HTR-8/SVneo (cell line): ENCODE measurements at places on chromosomes 11 and 22.
A peak's percentile ranks its signal among the peaks of the same experiment; 100 is the strongest.

- DNase-seq, result no peak
These were observed 58.4 kb upstream of the BID start for GRCh38 chr22:17832665-17833064.

- DNase-seq, result no peak
These were observed 2.3 kb downstream of the PACSIN3 start for GRCh38 chr11:47183969-47184368.

DNA sequence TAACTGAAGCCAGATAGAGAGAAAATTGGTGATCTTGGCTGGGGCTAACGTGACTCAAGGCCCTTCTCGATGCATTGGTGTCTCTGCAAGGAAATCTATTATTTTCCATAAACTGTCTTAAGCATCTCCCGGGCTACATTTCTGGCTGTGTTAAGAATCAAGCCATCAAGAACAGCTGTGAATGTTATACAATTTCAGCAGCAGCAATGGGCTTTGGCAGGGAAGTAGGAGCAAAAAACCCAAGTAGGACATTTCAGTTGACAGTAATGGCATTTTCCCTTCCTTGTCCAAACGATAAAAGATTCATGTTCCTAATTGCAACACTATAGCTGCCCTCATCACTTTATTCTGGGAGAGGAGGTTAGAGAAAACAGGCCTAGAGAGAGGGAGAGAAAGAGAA, 335.0 kb downstream of the CADM1 start:
- no peak for DNase-seq

DNA sequence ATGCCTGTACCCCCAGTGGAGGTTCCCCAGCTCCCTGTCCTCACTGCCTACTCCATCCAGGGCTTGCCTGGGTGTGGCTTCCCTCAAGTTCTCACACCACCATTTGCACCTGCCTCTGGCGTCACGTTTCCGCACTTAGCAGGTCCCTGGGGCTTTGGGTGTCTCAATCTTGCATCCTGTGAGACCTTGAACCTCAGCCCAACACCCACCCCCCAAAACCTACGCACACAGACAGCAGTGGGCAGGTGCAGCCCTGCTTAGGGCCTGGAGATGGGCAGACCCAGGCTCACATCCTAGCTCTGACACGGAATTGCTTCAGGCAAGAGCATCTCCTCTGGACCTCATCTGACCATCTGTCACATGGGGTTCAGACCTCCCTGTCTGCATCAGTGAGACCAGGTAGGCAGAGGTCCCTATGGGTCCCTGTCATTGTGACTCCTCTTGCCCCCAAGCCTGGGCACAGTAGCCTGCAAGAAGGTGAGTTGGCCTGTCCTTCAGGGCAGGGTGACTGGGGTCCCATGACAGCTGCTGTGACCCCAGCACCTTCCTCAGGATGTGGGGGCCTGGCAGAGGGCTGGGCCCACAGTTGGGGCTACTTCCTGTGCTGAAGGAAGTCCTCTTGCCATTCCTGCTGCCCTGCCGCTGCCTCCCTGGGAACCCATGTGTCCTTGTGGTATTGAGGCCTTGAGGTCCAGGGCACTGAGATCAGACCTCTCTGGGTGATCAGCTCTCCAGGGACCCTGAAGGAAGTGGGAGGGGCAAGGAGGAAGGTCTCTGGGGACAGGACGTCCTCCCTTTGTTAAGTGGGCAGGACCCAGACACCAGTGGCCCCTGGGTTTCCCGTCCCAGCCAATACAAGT, 2.0 kb downstream of the SIPA1 start:
- no peak for DNase-seq

DNA sequence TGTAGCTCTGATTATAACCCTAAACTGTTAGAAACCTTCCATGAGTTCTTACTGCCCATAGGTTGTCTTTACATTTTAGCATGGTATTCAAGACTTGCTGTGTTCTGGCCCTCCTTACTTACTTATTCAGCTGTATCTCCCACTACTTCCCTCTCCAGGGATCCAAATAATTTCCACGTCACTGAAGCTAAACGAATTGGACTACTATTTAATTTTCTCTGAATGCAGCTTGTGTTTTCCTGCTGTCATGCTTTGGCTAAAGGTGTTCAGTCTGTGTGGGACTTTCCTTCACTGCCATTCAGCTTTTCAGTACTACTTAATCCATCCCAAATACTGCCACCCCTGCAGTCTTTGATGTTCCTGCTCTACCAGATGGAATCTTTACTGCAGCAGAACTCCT, 88.3 kb downstream of the UVRAG start:
- no peak for DNase-seq

DNA sequence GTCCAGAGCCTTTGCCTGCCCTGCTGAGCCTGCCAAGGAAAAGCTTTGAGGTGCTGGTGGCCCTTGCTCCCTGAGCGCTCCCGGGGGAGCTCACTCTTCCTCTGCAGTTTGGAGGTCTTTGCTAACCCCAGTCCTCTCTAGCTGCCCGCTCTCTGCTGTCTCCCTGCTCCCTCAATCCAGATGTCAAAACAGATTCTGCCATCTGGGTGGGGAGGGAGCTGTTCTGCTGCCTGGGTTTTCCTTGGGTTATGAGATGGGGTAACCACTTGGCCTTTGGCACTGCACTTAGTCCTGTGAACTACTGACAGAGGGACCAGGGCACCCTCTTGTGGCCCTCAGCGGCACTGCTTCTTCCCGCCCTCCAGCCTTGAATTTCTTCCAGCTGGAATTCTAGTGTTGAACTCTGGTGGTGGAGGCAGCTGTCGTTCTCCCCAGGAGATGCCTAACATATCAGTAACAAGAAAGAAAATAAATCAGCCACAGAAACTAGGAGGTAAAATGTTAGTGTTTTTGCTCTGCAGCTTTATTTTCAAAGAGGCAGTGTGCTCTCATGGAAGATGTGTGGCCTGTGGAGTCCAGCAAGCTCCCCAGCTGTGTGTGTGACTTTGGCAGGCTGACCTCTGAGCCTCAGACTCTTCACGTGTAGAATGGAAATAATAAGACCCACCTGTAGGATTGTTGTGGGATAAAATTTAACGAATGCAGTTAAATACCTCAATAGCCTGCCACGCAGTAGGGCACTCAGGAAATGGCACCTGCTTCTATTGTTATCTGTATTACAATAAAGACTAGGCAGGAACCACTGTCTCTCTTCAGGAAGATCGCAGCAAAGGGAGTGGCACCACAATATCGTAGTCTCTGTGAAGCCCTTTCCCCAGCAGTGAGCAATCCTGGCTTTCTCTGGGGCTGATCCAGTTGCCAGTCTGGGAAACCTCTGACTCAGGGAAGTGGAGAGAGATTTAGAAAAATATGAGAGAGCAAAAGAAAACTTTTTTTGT, 23.4 kb downstream of the ARFGAP2 start:
- peak; percentile 81 for DNase-seq

GRCh38 chr11:353179-353873, 16.0 kb upstream of the B4GALNT4 start:
- no peak for DNase-seq

DNA sequence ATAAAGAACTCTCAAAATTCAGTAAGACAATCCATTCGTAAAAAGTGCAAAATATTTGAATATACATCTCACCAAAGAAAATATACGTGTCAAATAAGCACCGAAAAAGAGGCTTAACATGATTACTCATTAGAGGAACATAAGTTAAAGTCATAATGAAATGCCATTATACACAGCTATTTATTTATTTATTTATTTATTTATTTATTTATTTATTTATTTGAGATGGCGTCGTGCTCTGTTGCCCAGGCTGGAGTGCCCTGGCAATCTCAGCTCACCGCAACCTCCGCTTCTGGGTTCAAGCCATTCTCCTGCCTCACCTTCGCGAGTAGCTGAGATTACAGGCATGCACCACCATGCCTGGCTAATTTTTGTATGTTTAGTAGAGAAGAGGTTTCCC, 203.6 kb upstream of the UBASH3B start:
- DNase-seq, result no peak

DNA sequence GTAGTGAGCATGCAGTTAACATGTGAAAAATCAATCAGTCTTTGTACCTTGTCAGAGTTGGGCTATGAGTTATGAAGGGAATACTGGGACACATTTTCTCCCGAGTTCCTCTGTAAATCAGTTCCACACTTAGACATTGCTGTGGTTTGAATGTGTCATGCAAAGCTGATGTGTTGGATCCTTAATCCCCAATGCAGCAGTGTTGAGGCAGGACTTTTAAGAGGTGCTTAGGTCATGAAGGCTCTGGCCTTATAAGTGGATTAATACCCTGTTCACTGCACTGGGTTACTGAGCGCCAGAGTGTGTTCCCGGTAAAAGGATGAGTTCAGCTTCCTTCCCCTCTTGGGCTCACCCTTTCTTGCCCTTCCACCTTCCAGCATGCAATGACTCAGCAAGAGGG, 742.1 kb upstream of the TENM4 start:
- DNase-seq, result no peak

DNA sequence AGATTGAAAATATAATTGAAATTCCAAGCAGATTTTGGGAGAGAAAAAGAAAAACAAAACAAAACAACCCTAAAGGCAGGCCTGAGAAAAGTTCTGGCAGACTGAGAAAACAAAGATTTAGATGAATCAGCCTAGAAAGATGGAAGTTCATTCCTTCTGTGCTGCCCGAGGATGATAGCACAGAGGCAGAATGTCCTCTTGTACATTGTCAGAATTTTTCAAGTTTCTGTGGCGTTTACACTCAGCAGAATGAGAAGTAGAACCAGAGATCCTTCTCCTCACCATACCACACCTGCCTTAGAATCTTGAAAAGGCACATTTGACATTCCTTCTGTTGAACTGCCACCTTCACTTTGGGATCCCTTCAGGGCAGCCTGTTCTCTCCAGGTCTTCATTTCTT, 62.5 kb upstream of the IZUMO1R start:
- no peak for DNase-seq

GRCh38 chr22:35686298-35686697, 31.4 kb upstream of the APOL5 start:
- no peak for DNase-seq

- no peak for DNase-seq
These were observed 121.4 kb upstream of the ANO1 start for GRCh38 chr11:69956669-69957190.

DNA sequence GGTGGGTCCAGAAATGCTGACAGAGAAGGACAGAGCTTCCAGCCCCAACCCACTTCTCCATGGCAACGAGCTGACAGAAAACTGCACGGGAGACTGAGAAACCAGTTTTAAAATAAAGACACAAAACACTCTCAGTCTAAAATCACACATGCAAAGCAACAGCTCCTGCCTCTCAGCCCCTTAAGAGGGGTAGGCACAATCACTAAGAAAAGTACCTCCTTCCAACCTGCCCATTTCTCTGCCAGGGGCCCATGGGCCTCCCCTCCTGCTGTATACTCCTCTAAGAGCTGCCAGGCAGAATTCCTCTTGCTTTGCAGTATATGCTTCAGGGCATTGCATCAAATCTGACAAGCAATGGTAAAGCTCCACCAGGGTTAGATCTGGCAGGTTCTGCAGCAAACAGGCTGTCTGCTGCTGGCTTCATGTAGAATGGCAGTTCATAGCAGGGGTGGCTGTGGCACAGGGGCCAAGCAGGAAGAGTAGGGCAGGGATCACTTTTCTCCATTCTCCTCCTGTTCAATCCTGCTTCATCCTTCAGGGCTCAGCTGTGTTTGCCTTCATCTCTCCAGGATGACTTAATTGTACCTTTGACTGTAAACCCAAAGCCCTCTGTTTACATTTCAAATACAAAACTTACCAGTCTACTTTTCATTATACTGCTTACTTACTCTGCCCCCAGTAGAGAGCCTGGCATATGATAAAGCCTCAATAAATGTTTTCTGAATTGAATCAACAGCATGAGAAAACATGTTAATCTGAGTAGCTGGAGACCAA, 77.7 kb downstream of the KCNC1 start:
- DNase-seq, result no peak

GRCh38 chr22:46539169-46539568, 1.7 kb upstream of the CELSR1 start:
- no peak for DNase-seq

- DNase-seq, result no peak
These were observed 428.9 kb upstream of the B3GAT1 start for GRCh38 chr11:134840945-134841344.

DNA sequence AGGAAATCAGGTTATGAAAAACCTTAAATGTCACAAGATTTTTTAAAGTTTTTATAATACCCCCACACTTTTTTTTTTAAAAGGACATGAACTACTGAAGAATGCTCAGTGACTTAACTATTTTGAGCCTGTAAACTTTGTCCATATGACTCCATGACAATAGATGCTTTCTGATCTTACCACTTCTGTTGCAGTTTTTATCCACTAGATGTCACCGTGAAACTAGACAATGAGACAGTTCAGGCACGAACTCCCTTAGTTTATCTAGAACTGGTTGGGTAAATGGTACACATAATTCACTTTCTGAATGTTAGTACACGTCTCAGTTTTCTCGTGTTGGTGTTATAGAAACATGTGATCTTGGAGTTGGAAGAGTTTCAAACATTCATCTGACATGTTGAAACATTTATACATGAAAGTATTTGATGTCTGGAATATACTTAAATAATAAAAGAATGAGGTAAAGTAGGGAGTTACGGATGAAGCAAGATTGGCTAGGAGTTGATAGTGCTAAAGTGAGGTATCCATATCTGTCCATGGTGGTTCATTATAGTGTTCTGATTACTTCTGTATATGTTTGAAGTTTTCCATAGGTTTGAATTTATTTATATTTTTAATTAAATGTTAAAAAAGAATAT, 8.1 kb downstream of the CCDC15 start:
- DNase-seq, result peak; percentile 56

DNA sequence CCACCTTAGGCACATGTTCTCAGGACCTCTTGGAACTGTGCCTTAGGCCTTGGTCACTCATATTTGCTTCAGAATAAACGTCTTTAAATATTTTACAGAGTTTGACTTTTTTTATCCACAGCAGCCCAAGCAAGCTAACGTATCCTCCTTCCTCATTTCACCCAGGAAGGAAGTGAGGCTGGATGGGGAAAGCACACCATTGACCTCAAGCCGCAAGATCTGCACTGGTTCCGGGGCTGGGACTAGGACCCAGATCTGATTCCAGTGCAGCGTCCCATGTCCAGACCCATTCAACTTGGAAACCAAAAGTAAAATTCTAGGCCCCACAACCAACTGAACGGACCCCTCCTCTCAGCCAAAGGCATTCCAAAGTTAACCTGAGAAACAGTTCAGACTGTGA, 2.4 kb upstream of the LGALS12 start:
- DNase-seq, result no peak

GRCh38 chr22:38398609-38399461, 56.2 kb downstream of the KCNJ4 start:
- peak; percentile 43 for DNase-seq

DNA sequence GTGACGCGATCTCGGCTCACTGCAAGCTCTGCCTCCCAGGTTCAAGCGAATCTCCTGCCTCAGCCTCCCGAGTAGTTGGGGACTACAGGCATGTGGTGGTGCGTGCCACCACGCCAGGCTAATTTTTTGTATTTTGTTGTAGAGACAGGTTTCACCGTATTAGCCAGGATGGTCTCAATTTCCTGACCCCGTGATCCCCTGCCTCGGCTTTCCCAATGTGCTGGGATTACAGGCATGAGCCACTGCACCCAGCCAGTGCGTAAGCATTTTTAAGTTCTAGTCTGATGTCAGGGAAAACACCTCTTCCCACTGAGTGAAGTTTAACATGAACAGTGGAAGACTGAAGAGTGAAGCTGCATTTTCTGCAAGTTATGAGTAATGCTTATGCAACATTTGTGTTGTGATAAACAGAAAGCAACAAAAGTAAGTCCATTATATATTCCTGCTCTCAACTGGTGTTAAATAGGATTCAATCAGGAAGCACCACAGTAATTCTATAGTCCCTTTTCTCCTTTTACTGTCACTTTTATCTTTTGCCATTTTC, 1219.8 kb upstream of the RAG2 start:
- DNase-seq, result no peak

- DNase-seq, result no peak
These were observed 1002.3 kb upstream of the TENM4 start for GRCh38 chr11:80443177-80443576.

GRCh38 chr11:96543177-96543576, 153.4 kb downstream of the JRKL start:
- no peak for DNase-seq
